ENCODE measurements at places on chromosomes 2 and 18. TPM values are rescaled to one million over a fixed set of nuclear protein-coding genes. Genes with fewer than 3 reads are reported as not detected.

DNA sequence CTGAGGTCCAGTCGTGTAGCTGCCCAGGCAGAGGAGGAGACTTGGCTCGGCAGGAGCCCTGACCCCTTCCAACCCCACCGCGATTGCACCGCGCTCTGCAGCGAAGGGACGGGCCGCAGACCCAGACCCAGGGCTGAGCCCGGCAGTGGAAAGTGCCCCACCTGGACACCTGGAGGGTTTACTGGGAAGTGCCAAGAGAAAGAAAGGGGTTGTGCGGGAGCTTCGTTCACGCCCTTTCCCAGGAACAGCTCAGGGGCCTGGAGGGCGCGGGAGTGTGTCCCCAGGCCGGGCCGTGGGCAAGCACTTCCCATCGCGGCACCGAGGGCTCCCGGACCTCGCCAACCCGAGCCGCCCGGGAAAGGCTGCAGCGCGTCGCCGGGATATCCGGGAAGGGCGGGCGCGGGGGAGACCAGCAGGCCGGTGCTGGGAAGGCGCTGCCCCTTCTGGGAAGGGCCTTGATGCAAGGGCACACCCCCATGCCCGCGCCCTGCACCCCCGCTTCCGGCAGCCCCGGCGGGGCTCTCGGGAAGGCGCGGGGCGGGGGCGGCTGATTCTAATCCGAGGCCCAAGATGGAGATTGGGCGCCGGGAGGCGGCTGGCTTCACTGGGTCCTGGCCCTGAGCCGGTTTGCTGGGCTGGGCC is 36.1 kb upstream of the MRPL33 start:
- H3K4me1 ChIP-seq: peaks cover 8% of the 10 kb centered on the region
- peak overlapping the region; percentile 22 for H3K4me3 ChIP-seq
- H3K36me3 ChIP-seq: no peaks in the 10 kb centered on the region
- peak; percentile 48 for DNase-seq
- H3K27me3 ChIP-seq: peaks cover 7% of the 10 kb centered on the region

DNA sequence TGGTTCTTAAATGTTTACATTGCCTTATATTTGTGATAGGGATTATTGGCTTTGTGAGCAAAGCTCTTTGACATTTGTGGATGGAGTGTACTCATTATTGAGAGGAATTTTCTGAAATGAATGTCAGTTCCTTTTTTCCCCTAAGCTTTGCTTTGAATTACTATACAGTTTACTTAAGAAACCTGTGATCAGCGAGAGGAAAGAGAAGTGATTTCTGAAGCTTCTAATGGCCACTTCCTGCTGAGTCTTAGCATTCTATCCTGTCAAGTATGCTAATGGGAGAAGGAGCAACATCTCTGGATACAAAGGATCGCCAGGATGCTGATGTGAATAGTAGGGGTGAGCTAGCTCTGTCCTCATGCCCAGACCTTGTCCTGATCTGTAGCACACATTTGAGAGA is 47.8 kb upstream of the MGAT5 start:
- DNase-seq: no peak
- H3K36me3 ChIP-seq: no peaks in the 10 kb centered on the region
- H3K4me1 ChIP-seq: peaks cover 39% of the 10 kb centered on the region
- H3K27me3 ChIP-seq: no peaks in the 10 kb centered on the region
- no peak overlapping the region for H3K27ac ChIP-seq

DNA sequence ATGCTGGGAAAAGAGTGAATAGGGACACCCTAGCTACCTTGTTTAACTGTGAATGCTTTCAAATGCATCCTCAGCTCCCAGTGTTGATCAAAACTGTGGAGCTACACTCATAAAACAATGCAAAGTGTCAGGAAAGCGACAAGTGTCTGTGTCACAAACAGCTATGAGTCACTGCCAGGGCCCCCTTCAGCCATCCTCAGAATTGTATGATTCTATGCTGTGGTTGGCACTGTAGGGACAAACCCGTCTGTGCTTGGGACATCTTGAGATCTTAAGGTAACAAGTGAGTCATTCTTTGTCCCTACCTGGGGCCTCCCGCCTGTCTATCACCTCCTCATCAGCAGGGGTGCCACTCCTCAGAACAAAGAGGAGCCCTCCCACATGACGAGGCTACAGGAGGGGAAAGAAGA is 42.4 kb downstream of the KLF7 start:
- H3K4me1 ChIP-seq: no peaks in the 10 kb centered on the region
- H3K36me3 ChIP-seq: peaks cover 6% of the 10 kb centered on the region
- no peak for DNase-seq
- no peak overlapping the region for H3K27ac ChIP-seq
- no peak overlapping the region for H3K4me3 ChIP-seq

- H3K27ac ChIP-seq: peak overlapping the region; percentile 88
- no peaks in the 10 kb centered on the region for H3K36me3 ChIP-seq
- H3K27me3 ChIP-seq: no peaks in the 10 kb centered on the region
- DNase-seq: peak; percentile 84
- H3K4me3 ChIP-seq: peak overlapping the region; percentile 91
- H3K4me1 ChIP-seq: peaks cover 18% of the 10 kb centered on the region
These were observed 1.3 kb downstream of the PTPRM start for GRCh38 chr18:7568426-7568825.

- no peaks in the 10 kb centered on the region for H3K4me1 ChIP-seq
- DNase-seq: peak; percentile 49
- H3K27ac ChIP-seq: no peak overlapping the region
These were observed 74.2 kb downstream of the VIT start for GRCh38 chr2:36770542-36771287.

The COQ10B gene
- polyA plus RNA-seq: 24.5 TPM

The CPLX4 gene
- polyA plus RNA-seq: not detected

All from cardiac muscle cell (in vitro differentiated cells and primary cell).